ENCODE measurements at places on chromosomes 6 and 20. TPM values are rescaled to one million over a fixed set of nuclear protein-coding genes. Genes with fewer than 3 reads are reported as not detected.

DNA sequence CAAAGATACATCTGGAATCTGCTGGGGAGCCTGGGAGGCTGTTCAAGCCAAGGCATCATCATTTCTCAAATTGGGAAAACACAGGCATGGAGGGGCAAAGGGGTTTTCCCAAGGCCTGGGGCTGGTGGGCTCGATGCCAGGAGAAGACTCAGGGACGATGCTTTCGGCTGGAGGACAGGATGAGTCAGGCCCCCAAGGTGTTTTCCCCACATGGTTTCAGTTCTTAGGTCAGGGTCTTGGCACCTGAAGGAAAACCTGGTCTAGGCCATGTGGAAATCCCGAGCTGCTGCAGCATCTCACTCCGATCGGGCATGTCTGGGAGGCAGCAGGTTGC, 348.1 kb downstream of the CDC5L start:
- H3K27ac ChIP-seq: no peak overlapping the region
- no peak overlapping the region for H3K4me3 ChIP-seq
- no peaks in the 10 kb centered on the region for H3K36me3 ChIP-seq
- H3K27me3 ChIP-seq: no peaks in the 10 kb centered on the region
- peaks cover 8% of the 10 kb centered on the region for H3K4me1 ChIP-seq

DNA sequence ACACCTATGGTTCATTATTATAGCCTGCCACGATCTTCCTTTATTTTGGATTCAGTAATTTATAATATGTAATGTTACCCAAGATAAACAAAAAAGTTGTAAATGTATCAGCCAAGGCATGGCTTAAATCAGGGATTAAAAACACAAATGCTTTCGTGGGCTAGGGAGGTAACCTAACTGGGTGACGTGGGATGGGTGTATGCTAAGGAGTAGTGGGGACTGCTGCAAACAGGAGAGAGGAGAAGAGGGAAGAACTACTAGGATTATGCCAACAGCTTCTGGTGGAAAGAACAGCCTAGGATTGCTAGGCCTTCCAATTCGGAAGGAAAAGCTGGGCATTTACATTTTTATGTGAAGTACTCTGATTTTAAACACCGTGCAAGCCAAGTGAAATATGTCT, 244.8 kb upstream of the POU3F2 start:
- H3K4me1 ChIP-seq: no peaks in the 10 kb centered on the region
- no peak overlapping the region for H3K4me3 ChIP-seq
- DNase-seq: no peak
- no peaks in the 10 kb centered on the region for H3K27me3 ChIP-seq
- H3K36me3 ChIP-seq: no peaks in the 10 kb centered on the region
- no peak overlapping the region for H3K27ac ChIP-seq

- no peaks in the 10 kb centered on the region for H3K27me3 ChIP-seq
- peaks cover 41% of the 10 kb centered on the region for H3K4me1 ChIP-seq
- DNase-seq: no peak
- no peak overlapping the region for H3K4me3 ChIP-seq
Measured at GRCh38 chr6:125789167-125789566, 1.6 kb upstream of the NCOA7 start.

DNA sequence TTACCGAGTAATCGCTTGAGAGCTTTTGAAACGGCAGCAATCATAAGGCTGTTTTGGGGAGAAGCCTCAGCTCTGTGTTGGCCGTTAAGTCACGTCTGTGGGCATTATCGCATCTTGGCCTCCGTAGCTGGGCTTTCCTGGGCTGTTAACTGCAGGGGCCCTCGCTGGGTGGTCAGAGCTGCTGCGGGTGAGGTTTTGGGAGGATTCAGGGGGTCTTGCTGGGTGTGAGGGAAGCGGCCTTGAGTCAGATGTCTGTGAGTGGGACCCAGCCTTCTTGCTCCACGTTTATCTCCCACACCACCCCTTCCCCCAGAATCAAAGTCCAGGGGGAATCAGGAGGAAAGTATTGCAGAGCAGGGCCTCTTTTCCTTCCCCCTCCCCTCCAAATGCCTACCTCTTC, 3.2 kb upstream of the APCDD1L start:
- no peak overlapping the region for H3K27ac ChIP-seq
- no peak for DNase-seq
- no peaks in the 10 kb centered on the region for H3K36me3 ChIP-seq
- no peak overlapping the region for H3K4me3 ChIP-seq

- H3K36me3 ChIP-seq: no peaks in the 10 kb centered on the region
- H3K27me3 ChIP-seq: no peaks in the 10 kb centered on the region
- H3K4me3 ChIP-seq: no peak overlapping the region
- H3K4me1 ChIP-seq: no peaks in the 10 kb centered on the region
- DNase-seq: no peak
Measured at GRCh38 chr6:91713911-91714310, 1127.0 kb upstream of the MAP3K7 start.

- peaks cover 19% of the 10 kb centered on the region for H3K36me3 ChIP-seq
- H3K4me1 ChIP-seq: peaks cover 7% of the 10 kb centered on the region
- H3K27ac ChIP-seq: peak overlapping the region; percentile 68
- H3K27me3 ChIP-seq: no peaks in the 10 kb centered on the region
- DNase-seq: no peak
Measured at GRCh38 chr20:38453941-38454340, 18.7 kb upstream of the RALGAPB start.

DNA sequence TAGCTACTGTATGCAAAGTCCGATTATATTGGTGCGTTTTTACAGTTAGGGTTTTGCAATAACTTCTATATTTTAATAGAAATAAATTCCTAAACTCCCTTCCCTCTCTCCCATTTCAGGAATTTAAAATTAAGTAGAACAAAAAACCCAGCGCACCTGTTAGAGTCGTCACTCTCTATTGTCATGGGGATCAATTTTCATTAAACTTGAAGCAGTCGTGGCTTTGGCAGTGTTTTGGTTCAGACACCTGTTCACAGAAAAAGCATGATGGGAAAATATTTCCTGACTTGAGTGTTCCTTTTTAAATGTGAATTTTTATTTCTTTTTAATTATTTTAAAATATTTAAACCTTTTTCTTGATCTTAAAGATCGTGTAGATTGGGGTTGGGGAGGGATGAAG, 13.7 kb upstream of the PLCG1 start:
- H3K27ac ChIP-seq: no peak overlapping the region
- DNase-seq: no peak
- no peak overlapping the region for H3K4me3 ChIP-seq
- peaks cover 82% of the 10 kb centered on the region for H3K36me3 ChIP-seq
- no peaks in the 10 kb centered on the region for H3K4me1 ChIP-seq

- no peaks in the 10 kb centered on the region for H3K27me3 ChIP-seq
- no peak for DNase-seq
- H3K36me3 ChIP-seq: no peaks in the 10 kb centered on the region
- H3K4me1 ChIP-seq: no peaks in the 10 kb centered on the region
Measured at GRCh38 chr6:109343518-109343917, 38.7 kb downstream of the CD164 start.

GRCh38 chr6:142760152-142760551, 184.8 kb downstream of the HIVEP2 start:
- H3K27ac ChIP-seq: no peak overlapping the region
- H3K4me3 ChIP-seq: no peak overlapping the region
- H3K27me3 ChIP-seq: no peaks in the 10 kb centered on the region
- H3K36me3 ChIP-seq: peaks cover 38% of the 10 kb centered on the region
- no peak for DNase-seq
- H3K4me1 ChIP-seq: no peaks in the 10 kb centered on the region

GRCh38 chr20:49835031-49835430, 22.4 kb downstream of the SLC9A8 start:
- no peak overlapping the region for H3K27ac ChIP-seq
- no peak for DNase-seq
- peaks cover 11% of the 10 kb centered on the region for H3K4me1 ChIP-seq

GRCh38 chr6:55875400-55875799, at the start of gene BMP5:
Gene BMP5 (minus strand): TSS chr6:55875590. CDS start chr6:55874865, 725 bp downstream.
- no peak for DNase-seq
- H3K27me3 ChIP-seq: no peaks in the 10 kb centered on the region
- H3K36me3 ChIP-seq: no peaks in the 10 kb centered on the region
- H3K4me1 ChIP-seq: no peaks in the 10 kb centered on the region
- H3K27ac ChIP-seq: peak within 1 kb of the TSS; percentile 12
- peak within 1 kb of the TSS; percentile 37 for H3K4me3 ChIP-seq

DNA sequence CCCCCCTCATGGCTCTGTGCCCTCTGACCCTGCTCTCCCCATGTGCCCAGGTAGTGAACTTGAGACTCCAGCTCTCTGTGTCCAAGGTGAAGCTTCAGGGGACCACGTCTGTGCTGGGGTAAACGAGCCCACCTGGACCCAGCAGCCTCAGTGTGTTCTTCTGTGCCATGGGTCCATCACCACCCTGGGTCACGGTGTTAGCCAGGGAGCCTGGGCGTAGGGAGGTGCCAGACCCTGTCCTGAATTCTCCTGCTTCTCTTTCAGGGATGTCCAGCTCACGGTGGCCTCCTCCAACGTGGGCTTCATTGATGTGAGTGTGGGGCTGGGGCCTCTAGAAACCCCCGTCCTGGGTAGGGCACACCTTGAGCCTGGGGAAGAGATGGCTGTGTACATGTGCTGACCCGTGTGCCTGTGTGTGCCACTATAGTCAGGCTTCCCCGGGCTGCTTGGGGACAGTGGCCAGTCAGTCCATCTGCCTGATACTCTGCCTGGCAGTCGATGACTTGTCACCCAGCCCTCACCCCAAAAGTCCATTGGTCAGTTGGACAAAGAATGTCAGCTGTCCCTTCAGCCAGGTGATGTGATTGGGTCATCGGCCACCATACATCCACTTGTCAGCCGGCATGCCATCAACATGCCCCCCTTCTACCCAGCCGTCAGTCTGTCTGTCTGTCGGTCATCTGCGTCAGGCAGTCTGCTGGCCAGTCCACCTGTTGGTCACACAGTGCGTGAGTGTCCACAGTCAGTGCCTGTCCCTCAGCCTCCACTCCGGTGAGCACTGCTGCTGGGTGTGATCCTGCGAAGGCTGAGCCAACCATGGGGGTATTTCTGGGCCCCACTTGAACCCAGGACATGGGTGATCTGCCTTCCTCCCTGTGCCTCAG, 10.9 kb upstream of the BPIFB6 start:
- H3K27me3 ChIP-seq: no peaks in the 10 kb centered on the region
- no peaks in the 10 kb centered on the region for H3K36me3 ChIP-seq

- no peaks in the 10 kb centered on the region for H3K36me3 ChIP-seq
- H3K4me1 ChIP-seq: no peaks in the 10 kb centered on the region
- peak overlapping the region; percentile 16 for H3K27ac ChIP-seq
- peak overlapping the region; percentile 19 for H3K4me3 ChIP-seq
- no peak for DNase-seq
- H3K27me3 ChIP-seq: no peaks in the 10 kb centered on the region
Measured at GRCh38 chr6:5866547-5867051, 140.1 kb downstream of the NRN1 start.

DNA sequence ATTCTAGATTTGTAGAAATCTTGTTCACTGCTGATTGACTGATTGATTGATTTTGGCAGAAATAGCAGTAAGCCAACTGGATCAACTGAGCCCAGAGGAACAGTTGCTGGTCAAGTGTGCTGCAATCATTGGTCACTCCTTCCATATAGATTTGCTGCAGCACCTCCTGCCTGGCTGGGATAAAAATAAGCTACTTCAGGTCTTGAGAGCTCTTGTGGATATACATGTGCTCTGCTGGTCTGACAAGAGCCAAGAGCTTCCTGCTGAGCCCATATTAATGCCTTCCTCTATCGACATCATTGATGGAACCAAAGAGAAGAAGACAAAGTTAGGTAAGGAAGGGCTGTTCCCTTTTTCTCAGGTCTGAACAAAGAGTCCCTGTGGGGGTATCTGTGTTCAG, 31.2 kb downstream of the TREML1 start:
- DNase-seq: no peak
- no peaks in the 10 kb centered on the region for H3K27me3 ChIP-seq
- no peaks in the 10 kb centered on the region for H3K4me1 ChIP-seq
- H3K36me3 ChIP-seq: peaks cover 12% of the 10 kb centered on the region
- H3K27ac ChIP-seq: no peak overlapping the region

DNA sequence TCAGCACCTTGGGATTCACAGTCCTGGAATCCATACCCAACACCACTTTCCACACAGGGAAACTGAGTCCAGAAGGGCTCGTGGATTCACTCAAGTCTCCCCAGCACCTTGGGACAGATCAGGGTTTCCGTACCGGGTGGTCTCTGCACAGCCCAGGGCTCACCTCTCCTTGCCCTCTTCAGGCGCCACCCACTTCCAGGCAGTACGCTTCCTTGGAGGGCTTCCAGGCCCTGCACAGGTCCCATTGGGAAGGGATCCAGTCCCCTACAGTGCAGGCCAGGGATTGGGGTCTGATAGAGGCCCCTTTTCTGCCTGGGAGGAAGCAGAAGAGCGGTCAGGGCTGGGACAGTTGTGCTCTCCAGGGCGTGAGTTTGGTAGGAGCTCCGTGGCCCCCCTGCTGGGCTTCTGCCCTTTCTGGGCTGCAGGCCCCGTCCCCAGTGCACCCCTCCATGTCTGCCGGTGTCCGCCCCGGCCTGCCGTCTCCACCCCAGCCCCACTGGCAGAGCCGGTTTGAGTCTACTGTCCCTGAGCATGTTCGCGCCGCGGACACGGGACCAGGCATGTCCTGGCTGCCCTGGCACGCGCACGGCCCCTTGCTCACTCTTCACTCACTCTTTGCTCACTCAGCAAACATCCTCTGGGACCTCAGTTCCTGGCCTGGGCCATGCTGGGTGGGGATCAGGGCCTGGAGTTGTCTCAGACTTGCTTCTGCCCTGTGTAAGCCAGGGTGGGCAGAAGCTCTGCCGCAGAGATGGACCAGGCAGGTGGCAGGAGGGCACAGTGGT, 12.6 kb downstream of the SRC start:
- H3K27ac ChIP-seq: no peak overlapping the region
- H3K4me3 ChIP-seq: no peak overlapping the region
- peaks cover 7% of the 10 kb centered on the region for H3K36me3 ChIP-seq
- H3K4me1 ChIP-seq: peaks cover 38% of the 10 kb centered on the region
- no peaks in the 10 kb centered on the region for H3K27me3 ChIP-seq

GRCh38 chr6:100573166-100573565, 108.4 kb upstream of the SIM1 start:
- H3K36me3 ChIP-seq: no peaks in the 10 kb centered on the region
- no peak overlapping the region for H3K4me3 ChIP-seq
- no peaks in the 10 kb centered on the region for H3K27me3 ChIP-seq
- no peak overlapping the region for H3K27ac ChIP-seq
- H3K4me1 ChIP-seq: no peaks in the 10 kb centered on the region

- H3K4me1 ChIP-seq: peaks cover 50% of the 10 kb centered on the region
- peak overlapping the region; percentile 96 for H3K27ac ChIP-seq
- peak overlapping the region; percentile 50 for H3K4me3 ChIP-seq
- DNase-seq: peak; percentile 67
- no peaks in the 10 kb centered on the region for H3K27me3 ChIP-seq
Measured at GRCh38 chr6:6723921-6724538, 135.5 kb downstream of the LY86 start.

DNA sequence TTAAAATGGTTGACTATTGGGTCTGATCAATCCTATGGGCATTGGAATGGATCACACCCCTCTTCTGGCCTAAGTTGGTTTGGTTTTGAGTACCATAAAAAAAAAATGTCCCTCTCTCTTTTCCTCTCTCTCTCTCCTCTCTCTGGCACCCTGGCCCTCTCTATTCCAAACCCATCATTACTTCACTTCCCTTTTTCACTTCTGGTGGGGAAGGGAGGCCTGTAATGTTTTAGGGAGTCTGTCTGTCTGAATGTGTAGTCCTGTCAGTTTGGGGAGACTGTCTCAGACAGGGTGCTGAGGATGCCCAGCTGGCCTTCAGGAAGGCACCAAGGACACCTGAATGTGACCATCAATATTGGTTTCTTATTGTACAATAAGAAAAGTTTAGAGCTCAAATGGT, 165.8 kb downstream of the CD24 start:
- H3K36me3 ChIP-seq: no peaks in the 10 kb centered on the region
- no peaks in the 10 kb centered on the region for H3K4me1 ChIP-seq
- DNase-seq: no peak
- no peaks in the 10 kb centered on the region for H3K27me3 ChIP-seq

- H3K4me1 ChIP-seq: no peaks in the 10 kb centered on the region
- peak; percentile 45 for DNase-seq
- no peaks in the 10 kb centered on the region for H3K36me3 ChIP-seq
- no peaks in the 10 kb centered on the region for H3K27me3 ChIP-seq
Measured at GRCh38 chr6:112780498-112781096, 433.5 kb downstream of the RFPL4B start.

The KCNK16 gene
- not detected for total RNA-seq

The ZNF76 gene
- total RNA-seq: 39.4 TPM

Measured in lower lobe of right lung (tissue), 2 donors.